SHP77 (cell line): ENCODE measurements at places on chromosomes 12 and 14.
A peak's percentile ranks its signal among the peaks of the same experiment; 100 is the strongest.

DNA sequence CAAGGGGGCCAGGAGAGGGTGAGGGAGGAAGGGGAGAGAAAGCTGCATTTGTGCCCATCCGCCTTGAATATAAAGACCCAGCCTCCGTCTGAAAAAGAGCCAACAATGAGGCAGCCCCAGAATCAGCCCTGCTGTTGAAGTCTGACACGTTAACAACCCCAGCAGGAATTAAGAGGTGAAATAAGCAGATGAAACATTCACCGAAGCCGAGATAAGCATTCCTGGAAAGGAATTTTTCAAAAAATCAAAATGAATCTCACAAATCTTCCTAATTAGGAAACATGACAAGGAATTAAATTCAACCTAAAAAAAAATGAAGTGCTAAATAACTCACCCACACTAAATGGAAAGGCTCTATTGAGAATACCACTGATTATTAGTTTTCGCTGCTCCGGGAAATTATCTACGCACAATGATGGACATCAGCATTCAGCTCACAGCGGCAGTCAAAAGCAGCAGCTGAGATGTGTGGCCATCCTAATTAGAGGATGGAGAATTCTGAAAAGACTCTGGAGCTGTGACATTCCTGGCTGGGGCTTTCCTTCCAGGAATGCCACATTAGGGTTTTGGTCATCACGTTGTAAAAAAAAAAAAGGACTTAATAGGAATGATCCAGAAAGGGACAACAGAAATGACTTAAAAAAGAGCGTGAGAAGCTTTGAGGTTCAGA lies 8.2 kb upstream of the PARP11 start:
- DNase-seq: no peak

GRCh38 chr14:105473677-105474482 lies 741 bp upstream of the CRIP2 start:
- peak; percentile 71 for DNase-seq

DNA sequence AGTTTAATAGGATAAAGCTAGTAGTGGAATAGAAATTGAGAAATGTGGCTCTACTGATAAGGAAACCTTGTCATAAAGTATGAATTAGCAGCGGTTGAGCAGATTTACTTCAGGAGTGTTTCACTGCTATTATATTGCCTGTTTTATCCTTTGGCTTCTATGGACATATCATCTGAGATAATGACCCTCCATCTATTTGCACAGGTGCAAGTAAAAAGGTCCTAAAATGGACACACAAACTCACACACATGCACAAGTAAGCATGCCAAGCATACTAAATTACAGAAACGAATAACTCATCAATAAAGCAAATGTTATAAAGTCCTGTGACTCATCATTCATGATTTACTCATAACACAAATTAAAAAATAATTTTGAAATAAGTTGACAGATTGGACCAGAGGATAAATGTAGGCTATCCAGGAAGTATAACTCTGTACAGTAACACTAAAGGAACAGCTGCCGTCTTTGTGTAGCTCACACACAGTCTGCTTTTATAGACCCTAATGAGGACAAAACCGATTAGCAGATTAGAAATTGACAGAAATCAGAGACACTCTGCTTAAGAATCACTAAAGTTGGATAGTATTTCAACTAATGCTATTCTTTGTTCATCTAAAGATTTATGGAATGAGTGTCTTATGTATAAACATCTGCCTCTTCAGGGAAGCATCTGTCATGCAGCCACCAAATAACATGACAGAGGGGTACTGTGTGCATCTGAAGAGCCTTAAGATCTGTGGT lies 73.9 kb downstream of the SYT1 start:
- DNase-seq: peak; percentile 93

DNA sequence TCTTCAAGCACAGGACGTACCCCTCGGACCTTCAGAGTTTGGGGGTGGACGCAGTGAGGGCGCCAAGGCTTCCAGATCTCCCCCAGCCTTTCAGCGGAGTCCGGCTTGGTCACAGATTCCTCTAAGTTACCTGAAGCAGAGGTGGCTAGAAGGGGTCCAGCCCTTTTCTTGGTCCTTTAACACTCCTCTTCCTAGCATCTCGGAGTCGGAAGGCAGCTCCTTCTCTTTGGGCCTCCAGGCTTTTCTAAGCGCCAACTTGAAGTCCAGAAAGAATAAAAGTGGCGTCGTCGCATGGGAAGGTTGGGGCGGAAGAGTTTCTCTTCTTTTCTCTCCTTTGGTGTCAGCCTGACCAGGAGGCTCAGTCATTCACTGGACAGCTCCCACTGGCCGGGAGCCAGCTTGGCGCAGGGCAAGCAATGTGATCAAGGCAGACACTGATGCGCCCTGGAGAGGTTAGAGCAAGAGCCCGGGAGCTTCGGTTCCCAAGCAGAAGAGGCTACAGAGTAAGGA lies 9.6 kb downstream of the OR6S1 start:
- peak; percentile 53 for DNase-seq

DNA sequence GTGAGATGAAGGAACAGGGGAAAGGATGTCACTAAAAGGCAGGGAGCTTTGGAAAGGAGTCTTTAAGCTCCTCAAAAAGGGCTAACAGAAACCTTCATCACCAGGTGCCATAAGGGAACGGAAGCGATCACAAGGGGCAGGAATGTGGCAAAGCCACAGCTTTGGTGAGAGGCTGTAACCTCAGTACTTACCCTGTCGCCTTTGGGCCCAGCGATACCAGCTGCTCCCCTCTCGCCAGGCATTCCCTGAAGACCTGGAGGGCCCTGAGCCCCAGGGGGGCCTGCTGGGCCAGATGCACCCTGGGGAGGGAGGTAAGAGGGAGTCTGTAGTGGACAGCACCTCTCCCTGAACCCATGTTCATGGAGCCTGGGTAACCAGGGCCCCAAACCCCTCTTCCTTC lies 18.9 kb downstream of the TMEM106C start:
- DNase-seq: no peak

- no peak for DNase-seq
Measured at GRCh38 chr14:55819610-55820304, 239.8 kb downstream of the KTN1 start.

DNA sequence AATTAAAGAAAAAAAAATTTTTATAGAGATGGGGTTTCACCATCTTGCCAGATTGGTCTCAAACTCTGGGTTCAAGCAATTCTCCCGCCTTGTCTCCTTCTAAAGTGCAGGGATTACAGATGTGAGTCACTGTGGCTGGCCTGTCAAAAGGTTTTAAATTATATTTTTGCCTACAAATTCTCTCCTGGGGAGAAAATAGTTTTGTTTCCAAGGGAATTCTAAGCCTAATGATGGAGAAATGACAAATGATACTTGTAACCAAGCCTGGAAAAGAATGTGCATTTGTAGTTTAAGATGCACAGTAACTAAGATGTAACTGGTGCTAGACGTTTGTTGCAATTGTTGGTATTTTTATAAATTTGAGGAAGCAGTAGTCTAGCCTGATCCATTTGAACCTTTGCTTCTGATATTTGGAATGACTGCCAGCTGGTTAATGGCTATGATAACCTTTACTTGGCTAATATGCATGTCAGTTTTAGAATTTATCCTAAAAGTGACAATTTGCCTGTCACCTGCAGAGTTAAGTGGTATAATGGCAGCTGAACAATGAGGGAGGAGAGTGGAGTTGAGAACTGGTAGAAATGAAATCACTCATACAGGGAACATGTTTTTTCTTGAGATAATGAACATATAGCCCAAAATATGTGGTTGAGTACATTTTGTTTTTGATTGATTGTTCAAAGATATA lies 148.0 kb downstream of the FUT8 start:
- no peak for DNase-seq

DNA sequence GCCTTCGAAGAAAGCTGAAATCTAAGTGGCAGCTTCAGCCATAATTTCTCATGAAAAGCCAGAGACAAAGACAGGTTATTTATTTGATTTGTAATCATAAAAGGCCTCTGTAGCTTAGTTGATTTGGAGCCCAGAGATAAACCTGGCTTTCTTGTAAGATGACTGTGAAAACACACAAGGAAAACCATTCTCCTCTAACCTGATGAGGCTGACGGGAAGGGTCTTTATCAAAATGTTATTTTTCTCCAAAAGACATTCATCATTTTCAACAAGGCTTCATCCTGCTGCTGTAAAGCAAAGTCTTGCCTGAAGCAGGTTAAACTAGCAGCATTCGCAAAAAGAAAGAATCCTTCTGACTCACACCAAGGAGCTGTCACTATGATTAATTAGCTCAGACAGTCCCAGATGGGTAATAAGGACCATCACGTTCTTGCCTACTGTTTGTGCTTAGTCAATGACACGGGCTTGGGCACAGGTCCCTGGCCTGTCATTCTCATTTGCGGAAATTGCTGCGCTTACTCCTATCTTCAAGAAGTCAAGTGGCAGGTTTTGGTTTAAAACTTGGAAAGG lies 286.6 kb downstream of the C12orf75 start:
- DNase-seq: no peak

- DNase-seq: no peak
Measured at GRCh38 chr12:65956056-65956738, 131.9 kb downstream of the HMGA2 start.

- no peak for DNase-seq
Measured at GRCh38 chr14:54048311-54048710, 91.7 kb upstream of the BMP4 start.

DNA sequence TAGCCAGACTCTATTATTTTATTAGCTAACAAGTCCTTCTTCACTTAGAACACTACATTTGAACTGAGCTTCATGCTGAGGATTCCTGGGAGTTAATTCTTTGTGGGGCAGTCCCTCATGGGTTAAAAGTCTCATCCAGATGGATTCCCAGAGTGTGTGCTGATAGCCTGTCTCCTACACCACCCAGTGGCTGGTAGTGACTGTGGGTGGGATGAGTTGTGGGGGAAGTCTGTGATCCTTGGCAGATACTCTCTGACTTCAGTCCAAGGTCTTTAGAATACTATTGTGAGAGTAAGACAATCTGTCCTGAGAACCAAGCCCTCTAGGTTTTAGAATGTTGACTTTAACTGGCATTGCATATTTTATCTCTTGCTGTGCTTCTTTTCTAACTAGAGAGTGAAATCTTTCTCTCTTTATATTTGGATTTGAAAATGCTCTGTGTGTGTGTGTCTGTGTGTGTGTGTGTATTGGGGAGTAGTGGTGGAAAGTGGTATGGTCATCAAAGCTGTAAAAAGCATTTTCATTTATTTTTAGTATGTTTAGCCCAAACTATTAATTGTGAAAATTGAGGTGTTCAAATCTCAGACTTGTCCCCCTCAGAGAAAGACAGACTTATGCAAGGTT lies 37.3 kb downstream of the AKAP6 start:
- DNase-seq: peak; percentile 9

DNA sequence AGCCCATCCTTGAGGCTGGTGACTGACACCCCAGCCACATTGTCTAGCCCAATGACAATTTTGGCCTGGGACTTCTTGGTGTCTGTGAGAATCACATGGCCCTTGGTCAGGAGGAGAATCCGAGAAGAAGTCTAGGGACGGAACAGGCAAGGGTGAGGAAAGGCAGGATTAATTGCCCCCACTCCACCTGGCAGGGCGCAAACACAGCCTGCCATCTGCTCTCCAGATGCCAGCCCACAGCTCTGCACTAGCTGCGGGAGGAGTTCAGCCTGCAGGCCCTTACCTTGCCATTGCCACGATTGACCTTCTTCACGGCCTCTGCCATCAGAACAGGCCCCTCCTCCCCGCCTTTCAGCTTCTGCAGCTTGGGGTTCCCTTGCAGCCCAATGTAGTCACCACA lies 13.1 kb upstream of the TAC3 start:
- DNase-seq: peak; percentile 36

DNA sequence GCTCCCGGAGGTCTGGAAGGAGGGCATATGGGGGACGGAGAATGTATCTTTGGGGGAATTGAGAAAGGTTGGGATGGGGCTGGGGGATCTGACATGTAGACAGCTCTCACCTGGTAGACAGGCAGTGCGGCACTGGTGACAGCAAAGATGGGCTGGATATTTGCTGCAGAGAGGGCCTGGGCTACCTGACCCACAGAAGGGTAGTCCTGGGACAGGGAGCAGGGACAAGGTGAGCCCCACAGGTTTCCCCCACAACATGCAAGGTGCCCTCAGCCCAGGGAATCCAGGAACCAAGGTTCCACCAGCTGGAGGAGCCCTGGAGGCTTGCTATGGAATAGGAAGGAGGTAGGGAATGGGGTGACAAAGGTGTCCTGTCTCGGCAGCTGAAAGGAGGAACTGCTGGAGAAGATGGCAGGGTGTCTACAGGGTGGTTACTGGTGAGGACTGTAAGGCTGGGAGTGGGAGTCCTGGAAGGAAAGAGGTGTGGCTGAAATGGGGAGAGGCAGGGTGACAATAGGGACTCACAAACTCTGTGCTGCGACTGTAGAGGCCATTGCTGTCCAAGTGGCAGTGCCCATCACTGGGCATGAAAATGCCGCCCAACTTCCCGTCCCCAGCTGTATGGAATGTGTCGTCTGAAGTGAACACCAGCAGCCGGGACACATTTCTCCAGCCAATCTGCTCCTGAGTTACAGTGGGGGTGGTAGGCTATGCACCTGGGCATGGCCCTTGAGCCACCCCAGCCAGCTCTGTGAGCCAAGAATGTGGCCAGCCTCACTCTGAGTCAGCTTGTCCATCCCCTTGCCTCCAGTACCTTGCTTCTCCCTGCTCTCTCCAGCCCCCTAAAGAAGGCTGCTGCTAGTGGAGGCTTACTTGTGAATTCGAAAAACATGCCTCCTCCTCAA lies 11.3 kb downstream of the ITGB7 start:
- DNase-seq: no peak

- DNase-seq: no peak
Measured at GRCh38 chr14:67131691-67132090, 57.5 kb upstream of the GARIN2 start.

DNA sequence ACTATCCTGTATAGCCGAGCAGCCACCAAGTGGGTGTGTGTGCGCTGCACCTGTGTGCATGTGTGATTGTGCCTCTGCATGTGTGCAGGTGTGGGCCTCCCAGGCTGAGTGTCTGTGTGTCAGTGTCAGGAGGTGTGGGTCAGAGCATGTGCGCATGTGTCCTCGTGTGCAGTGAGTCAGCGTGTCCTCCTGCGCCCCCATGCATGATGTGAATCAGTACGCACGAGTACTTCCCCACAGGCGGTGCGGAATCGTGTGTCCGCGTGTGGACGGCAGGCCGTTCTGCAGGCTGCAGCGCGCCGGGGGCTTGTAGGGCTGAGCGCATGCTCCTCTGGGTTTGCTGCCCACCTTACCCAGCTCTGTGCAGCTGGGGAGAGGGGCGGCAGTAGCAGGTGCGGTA lies 34.2 kb downstream of the DTX1 start:
- no peak for DNase-seq

- no peak for DNase-seq
Measured at GRCh38 chr14:74015176-74015575, 3.9 kb downstream of the ENTPD5 start.

- no peak for DNase-seq
Measured at GRCh38 chr14:26427097-26427496, 170.7 kb downstream of the NOVA1 start.

DNA sequence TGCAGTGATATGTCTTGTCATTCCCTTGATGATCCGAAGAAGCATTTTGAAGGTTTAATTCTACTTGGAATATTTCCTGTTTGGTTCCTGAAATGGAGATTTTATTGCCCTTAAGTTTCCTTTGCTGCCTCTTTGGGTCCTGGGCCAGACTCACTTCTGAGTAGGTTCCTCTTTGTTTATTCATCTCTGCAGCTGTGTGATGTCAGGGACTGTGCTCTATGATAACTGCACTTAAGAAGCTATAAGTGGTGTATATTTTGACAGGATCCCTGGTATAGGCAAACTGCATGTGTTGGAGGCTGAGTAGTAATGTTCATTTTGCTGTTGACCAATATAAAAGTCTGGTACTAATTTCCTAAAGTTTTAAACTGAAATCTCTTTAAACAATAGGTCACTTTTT lies at the start of gene KLRC4:
Gene KLRC4 (minus strand): TSS at position 366 of the 400 bp plus-strand sequence. CDS start 182 bp downstream, at position 184.
- DNase-seq: peak; percentile 68

- no peak for DNase-seq
Measured at GRCh38 chr14:63988579-63988978, 135.8 kb downstream of the SYNE2 start.

- no peak for DNase-seq
Measured at GRCh38 chr12:64667793-64668192, 57.5 kb downstream of the RASSF3 start.
